ENCODE measurements at places on chromosomes 3 and 15.

DNA sequence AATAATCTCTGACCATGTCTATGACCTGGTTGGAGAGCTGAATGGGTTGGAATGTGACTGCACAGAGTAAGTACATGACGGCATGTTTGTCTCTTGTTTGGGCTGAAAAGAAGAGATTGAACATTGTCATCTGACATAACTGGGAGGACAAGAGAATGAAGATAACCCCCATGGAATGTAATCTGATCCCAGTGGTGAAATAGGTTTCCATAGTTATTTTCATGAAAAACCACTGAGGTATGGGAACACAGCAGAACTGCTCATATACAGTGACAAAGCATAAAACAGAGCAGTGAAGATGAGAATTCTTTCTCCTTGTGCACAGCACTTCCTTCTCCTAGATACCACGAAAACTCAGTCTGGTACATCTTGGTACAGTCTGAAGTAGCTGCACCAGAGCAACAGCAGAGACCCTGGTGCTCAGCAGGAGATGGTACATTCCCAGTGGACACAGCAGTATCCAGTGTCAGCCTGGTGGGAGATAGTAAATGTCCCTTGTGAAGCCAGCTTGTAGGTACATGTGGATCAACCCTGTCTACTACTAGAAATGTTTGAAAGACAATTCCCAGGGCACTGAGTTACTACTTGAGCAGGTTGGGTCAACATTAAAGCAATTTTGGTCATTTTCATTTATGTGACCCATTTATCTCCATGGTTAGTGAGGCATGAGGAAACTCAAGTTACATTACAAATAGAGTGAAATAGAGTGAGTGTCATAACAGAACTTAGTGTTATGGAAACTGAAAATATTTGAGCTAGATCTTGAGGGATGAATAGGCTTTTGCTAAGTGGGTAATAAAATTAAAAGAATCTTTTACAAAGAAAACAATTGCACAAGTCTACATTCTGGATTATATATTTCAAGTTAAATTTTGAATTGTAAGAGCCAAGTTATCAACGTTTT is 178.3 kb downstream of the SUCNR1 start:
- no peak for DNase-seq

GRCh38 chr3:140341817-140342403 is 336.0 kb upstream of the TRIM42 start:
- DNase-seq = no peak

DNA sequence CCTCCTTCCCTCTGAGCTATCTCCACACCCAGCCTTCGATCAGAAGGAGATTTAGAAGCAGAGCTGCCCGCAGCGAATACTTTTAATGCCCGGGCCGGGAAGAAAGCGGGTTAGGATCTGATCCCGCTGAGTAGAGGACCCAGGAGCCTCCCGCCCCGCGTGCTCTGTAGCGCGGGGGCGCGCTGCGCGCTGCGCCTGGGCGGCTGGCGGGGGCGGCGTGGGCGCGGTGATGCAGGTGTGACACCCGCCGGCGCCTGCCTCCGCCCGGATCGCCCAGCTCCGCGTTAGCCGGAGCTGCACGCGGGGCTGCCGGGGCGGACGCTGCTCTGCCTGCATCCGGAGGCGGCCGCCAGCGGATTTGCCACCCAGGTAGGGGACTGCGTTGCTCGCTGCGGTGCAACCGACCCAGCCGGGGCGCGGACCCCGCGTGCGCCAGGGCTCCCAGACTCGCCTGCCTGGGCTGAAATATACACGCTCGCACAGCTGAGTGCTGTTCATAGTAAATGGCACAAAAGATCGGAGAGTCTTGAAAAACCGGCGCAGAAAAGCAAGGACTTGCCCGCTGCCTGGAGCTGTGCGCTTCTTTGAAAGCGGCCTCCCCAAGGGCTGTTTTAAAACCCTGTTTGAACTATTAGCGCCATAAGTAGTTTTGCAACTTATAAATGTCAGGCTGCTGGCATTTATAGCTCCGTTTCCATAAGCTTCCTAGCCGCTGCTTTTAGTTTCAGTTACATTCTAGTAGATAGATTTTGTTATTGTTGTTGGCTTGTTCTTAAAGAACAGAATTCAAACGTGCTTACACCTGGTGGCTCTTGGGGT is at the start of gene SV2B:
TSS of gene SV2B (plus strand) at position 263 of the 819 bp plus-strand sequence. CDS start 126,007 bp downstream, outside the sequence.
- DNase-seq = peak; percentile 32

DNA sequence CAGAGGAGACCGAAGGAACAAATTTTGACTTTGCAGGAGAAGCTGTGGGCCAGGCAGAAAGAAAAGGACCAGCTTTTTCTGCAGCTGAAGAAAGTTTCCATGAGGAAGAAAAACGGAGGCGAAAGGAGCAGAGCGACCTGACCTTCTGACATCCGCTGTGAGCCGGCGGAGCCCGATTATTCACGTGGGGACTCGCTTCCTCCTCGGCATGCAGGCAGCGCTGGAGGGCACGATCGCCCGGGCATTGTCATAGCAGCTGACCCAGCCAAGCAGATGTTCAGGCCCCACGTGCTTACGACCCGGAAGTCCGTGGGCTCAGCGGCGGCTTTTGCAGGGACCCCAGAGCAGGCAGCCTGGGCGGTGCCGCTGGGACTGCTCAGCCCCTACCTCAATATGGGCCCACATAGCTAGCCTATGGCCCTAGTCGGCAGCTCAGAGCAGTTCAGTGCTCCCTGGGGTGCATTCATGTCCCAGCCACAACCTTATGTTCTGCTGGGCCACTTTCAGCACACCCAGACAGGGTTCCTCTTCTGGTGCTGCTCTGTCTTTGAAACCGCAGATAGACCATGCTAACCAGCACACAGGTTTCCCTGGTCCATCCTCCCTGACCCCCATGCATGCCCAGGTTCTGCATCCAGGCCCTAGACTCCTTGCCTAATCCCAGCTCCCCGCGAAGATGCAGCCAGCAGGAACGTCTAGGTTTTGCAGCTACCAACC is 10.5 kb upstream of the EIF4A2 start:
- peak; percentile 52 for DNase-seq

DNA sequence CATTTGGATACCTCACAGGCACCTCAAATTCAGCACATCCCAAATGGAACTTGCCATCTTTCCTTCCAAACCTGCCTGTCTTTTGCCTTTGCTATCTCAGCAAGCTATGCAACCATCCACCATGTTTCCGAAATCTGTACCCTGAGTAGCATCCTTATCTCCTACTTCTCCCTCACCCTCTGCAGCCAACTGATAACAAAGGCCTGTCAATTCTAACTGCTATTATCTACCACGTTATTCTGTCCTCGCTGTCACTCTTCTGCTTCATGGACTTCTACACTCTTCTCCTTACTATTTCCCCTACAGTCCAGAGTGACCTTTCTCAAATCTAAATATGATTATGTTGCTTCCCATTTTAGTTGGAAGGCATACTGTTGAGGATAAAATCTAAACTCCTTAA is 25.5 kb upstream of the TAFA4 start:
- DNase-seq = no peak

DNA sequence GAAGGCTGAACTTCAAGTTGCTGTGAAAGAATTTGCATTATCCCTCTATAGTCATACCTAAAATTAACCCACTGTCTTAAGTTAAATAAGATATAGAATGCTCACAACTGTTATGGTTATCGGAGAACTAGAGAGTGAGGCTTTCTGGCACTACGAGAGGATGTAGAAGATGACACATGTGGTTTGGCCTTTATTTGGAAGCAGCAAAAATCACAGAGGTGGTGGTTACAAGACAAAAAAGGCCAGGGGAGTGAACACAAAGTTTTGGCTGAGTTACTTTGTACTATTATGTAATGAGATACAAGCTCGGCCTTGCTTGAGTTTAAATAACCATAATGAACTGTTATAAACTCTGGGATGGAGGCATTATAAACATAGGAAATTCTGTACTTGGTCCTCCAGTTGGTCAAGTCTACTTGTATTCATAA is 78.3 kb upstream of the ICE2 start:
- no peak for DNase-seq

GRCh38 chr3:32428092-32429068 is 36.7 kb downstream of the CMTM7 start:
- DNase-seq = no peak

DNA sequence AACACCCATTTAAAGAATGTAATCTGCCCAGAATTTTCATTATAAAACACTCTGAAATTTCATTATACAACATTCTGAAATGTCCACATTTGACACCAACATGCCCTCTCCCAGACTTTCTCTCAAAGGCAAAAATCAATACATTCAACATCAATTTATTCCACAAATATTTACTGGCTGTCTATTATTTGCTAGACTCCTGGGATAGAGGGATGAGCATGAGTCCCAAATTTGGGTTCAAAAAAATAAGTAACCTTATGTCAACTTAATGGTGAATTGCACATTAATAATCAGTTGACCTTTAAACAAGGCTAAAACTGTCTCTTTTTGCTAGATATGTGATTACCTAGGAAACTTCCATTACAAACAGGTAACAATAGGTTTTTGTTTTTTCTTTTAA is 109.0 kb downstream of the SERPINI1 start:
- no peak for DNase-seq

- no peak for DNase-seq
Measured at GRCh38 chr3:126137490-126138130, 42.8 kb downstream of the ALDH1L1 start.

DNA sequence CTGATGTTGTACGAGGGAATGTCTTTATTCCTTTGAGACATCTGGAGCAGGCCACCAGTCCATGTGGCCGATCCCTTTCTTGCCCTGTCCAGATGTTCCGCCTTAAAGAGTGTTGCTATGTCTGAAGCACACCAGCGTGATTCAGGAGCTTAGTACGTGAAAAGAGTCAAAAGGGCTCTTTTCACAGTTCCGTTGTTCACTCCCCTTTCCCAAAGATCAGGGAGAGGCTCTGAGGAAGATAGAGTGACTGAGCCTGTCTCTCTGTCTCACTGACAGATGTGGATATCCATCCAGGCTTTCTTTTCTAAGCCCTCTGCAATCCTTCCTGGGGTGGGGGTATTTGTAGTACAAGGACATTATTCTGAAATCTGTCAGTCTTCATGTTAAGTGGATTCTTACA is 262.5 kb upstream of the LRTM1 start:
- DNase-seq = no peak

DNA sequence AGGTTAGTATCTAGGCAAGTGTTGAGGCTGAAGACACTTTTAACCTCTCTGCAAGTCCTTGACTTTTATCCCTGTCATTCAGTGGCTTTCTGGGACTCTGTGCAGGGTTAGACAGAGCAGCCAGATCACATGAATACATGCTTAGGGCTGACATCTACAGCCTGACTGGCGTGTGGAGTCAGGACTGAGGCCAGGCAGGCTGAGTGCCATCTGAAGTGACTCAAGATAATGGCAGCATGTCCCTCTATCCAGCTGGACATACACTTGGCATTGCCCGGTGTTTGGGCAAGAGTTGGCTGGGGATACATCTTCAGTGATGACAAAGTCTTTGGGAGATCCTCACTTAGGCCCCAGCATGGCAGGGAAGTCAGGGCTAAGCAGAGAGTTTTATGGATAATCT is 22.4 kb downstream of the DUOX2 start:
- DNase-seq = no peak

DNA sequence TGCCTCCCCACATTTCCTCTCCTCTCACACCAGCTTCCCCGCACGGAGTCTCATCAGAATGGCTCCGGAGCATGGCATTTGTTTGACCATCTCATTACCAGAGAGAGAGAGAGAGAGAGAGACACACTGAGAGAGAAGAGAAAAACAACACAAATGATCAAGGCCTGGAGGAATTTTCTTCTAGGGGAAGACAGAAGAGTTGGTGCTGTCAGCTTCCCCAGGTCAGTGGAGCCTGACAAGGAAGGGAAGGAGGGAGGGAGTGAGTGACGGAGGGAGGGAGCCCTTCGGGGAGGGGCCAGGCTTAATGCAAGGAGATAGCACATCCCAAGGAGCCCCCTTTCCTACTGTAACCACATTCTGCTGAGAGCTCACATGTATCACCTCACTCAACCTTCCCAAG is 9.1 kb downstream of the ST8SIA2 start:
- no peak for DNase-seq

DNA sequence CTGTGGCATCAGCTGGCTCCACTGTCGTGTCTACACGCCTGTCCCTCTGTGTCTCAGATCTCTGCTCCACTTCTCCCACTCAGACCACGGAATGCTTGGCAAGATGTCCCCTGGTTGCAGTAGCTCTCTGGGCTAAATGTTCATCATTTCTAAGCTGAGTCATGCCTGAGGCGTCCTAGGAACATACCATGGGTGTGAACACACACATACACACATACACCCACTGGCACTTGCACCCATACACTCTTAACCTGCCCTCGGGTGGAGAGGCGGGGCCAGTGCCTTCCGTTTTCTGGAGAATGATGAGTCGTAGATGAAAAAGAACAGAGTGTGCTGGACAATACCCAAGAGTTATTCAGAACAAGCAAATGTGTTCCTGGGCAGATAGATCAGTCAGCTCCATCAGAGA is 72.4 kb downstream of the SENP2 start:
- DNase-seq = peak; percentile 67
